Uterus (tissue), 4 donors: ENCODE measurements at places on chromosomes 4 and X. TPM values are rescaled to one million over a fixed set of nuclear protein-coding genes. Genes with fewer than 3 reads are reported as not detected.
A peak's percentile ranks its signal among the peaks of the same experiment; 100 is the strongest.

DNA sequence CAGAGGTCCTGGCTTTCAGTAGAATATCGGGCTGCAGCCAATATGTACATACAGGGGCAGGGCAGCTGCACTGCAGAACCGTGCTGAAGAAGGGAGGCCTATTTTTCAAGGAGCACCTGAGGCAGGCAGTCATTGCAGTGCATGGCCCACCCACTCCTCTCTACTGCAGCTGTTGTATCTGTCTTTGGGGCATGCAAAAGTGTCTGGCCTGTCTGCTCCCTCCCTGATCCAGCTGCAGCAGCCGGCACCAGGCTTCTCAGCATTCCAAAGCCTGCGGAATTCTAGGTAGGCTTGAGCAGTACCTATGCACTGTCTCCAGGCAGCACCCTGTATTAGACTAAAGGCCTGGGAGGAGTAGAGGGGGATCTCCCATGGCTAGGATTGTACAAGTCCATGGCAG lies 415.2 kb upstream of the MAGEB16 start:
- no peak for DNase-seq

- no peak for DNase-seq
Observed at GRCh38 chrX:69232945-69233344, 67.7 kb upstream of the PJA1 start.

DNA sequence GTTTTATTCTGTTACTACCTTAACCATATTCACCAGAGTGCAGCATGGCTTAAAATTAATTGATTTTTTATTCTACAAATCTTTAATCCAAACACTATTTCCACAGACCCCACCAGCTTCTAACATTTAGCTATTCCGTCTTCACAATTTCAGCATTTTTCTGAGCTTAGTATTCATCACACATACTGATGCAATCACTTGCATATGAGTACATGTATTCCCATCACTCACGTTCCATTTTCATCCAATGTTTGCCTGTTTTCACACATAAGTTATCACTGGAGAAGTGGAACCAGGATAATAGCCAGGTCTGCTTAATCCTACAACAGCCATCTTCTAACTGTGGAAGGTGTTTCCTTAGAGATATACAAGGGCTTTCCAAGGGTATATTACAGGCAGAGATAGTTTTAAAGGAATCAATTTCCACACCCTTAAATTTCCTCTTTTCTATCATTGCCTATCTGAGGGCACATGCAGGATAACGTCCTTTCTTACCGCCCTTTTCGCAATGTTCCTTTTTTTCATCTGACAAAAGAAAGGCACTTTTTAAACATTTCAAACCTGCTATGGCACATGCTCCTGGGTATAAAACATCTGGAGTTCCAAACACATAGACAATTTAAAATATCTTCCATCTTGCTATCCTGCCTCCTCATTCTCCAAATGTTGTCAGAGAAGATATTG lies 115.8 kb downstream of the CORIN start:
- DNase-seq: no peak

DNA sequence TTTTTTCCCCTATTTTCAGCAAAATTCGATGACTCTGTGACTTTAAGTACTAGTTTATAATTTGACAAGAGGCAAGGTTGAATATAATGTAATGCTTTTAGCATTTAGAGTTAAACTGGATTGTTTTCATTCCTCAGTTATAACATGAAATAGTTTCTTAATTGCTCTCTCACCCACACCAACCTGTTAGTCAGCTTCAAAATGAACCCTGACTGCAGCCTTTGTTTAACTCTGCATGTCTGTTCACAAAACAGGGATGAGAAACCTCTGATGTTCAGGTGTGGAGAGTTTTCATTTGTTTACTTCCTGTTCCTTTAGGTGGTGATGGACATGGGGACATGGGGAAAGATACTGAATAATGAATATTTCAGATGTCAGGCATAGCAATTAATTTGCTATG lies 49.9 kb upstream of the MND1 start:
- DNase-seq: no peak

GRCh38 chrX:11180571-11180970 lies 69.4 kb downstream of the HCCS start:
- no peak for DNase-seq

- peak; percentile 67 for DNase-seq
Observed at GRCh38 chr4:3644849-3645627, 112.8 kb upstream of the LRPAP1 start.

GRCh38 chr4:147964266-147964880 lies 232.5 kb downstream of the ARHGAP10 start:
- no peak for DNase-seq

DNA sequence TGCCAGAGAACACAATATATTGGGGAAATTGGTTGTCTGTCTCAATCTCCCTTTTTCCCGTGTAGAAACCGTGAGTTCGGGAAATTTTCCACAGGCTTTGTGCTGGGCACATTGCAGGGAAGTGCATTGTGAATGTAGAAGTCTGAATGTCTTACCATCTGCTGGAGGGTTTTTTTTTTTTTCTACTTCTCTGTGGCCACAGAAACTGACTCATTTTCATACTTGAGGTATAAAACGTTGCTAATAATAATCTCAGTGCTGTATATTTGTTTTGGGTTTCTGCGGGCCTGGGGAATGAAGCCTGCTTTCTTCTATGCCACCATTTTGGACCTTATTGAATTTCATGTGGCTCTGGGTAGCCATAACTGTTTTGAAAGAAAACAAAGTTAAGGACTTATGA lies 1001.2 kb downstream of the STIM2 start:
- no peak for DNase-seq

- DNase-seq: no peak
Observed at GRCh38 chr4:88441696-88442095, 15.2 kb upstream of the HERC5 start.

The TMPRSS11A gene
- not detected for total RNA-seq

The WDFY3 gene
- 35.9 TPM for total RNA-seq

The NRK gene
- total RNA-seq: 30.2 TPM

The TMEM165 gene
- total RNA-seq: 145 TPM

The FRMPD3 gene
- 0.14 TPM for total RNA-seq

The SSX4B gene
- not detected for total RNA-seq

The ARHGAP10 gene
- total RNA-seq: 25.1 TPM

The GAGE12H gene
- total RNA-seq: not detected
